Stimulated activated CD4-positive, alpha-beta T cell treated with anti-CD3 and anti-CD28 coated beads, Interleukin-1b, Interleukin-23, amount 100 ng/mL, for 1 hour (primary cell): ENCODE measurements at places on chromosomes 1 and 21.

DNA sequence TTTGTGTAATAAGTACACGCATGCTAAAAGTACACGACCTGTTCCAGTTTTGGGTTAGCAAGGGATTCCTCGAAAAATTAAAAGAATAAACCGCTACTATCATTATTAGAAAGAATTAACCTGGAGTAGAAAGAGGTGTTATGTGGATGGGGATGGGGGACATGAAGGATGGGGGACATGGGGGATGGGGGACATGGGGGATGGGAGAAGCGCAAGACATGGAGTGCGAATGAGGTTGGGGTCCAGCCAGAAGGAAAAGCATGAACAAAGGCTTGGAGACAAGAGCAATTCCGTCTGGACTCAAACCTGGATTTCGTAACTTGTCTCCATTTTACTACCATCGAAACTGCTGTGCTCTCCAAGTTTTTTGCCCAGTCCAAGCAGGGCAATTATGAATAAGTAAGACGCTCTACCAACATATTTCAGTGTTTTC is 591 bp upstream of the KDM1A start:
- DNase-seq, result no peak

DNA sequence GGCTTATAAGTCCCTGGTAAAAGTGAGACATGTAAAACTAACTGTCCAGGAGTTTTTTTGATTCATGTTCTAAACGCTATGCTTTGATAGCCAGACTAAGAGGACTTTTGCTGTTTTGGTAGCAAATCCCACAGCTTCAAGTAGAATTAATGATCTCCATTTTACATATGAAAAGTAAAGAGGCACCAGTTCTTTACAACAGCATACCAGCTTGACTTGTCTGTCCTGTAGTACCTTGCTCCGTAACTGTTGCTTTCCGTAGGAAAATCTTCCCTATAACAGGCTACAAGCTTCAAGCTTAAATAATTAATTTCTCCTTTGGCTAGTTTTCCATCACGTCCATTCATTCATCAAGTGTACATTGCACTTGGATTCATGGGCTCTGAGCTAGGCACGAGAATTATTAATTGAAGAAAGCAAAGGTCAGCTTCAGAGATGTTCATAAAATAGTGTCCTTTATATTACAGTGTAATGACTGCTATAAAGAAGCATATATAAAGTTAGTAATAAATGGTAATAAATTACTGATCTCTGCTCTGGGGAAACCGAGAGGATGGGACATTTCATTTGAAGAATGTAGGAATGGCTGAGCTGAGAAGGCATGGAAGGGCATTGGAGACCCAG is 29.2 kb downstream of the B3GALT5 start:
- DNase-seq, result no peak

- no peak for DNase-seq
Observed at GRCh38 chr1:117339866-117340700, 27.2 kb upstream of the MAN1A2 start.

GRCh38 chr1:117527074-117527473 is 78.8 kb upstream of the TENT5C start:
- no peak for DNase-seq

DNA sequence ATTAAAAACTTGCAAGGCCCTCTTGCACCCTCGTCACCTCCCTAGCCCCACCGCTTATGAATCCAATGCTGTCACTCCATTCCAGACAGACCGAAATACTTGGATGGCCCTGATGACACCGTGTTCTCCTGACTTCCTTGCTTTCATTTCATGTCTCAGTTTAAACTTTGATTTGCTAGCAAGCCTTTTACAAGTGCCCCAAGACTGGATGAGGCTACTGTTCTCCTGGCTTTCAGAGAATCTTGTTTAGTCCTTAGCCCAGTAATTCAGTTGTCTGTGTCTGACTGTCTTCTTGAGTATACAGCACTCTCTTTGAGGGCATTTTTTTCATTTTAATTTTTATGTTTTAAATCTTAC is 824 bp upstream of the IFI44L start:
- no peak for DNase-seq

- DNase-seq, result no peak
Observed at GRCh38 chr1:62337706-62338631, 18.7 kb upstream of the KANK4 start.
